Activated effector memory CD4-positive, alpha-beta T cell treated with anti-CD3 and anti-CD28 coated beads, Interleukin-2, amount 50 U/mL, for 16 hours (primary cell): ENCODE measurements at places on chromosomes 11 and 22.
A peak's percentile ranks its signal among the peaks of the same experiment; 100 is the strongest.

DNA sequence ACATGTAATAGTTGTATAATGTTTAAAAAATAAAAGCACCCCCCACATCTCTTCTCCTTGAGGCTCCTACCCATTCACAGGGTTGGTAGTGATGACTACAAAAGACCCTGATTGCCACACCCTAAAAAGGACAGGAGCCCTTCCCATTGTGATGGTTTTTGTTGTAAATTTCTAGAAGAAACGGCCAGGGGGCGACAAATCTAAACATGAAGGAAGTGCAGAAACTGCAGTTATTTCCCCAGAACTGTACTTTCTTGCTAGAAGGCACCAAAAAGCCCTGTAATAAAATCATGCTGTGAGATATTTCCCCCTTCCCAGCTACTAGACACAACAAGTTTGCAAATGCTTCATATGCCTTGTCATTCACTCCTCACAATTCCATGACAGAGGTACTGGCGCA lies 10.8 kb downstream of the PRR5L start:
- no peak for DNase-seq

GRCh38 chr11:131483877-131484276 lies 113.5 kb downstream of the NTM start:
- no peak for DNase-seq

GRCh38 chr11:45737056-45737455 lies 67.9 kb upstream of the SLC35C1 start:
- no peak for DNase-seq

GRCh38 chr11:46693597-46694012 lies 6.8 kb downstream of the ARHGAP1 start:
- no peak for DNase-seq

DNA sequence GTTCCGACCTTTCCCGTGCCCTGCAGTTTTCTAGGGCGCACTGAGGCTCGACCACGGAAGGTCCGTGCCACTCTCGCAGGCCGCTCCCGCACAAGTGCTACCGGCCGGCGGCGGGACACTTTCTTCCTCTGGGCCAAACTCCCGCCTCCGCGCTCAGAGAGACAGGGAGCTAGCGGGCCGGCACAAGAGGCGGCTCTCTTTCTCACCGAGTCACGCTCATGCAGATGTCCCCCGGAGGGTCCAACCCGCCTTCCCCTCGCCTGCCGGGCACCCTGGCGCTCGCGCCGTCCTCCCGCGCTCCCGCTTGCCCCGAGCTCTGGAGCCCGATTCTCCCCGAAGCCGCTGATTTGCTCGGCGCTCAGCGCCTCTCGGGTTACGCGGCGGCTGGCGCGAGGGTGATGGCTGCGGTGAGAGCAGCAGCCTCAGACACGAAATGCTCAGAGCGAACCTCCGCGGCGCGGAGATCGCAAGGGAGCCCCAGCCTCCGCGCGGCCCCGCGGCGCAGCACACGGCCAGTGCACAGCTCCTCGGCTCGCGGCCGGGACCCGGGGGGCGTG lies 1.0 kb downstream of the LMO1 start:
- peak; percentile 66 for DNase-seq
